ENCODE measurements at places on chromosomes 7 and 10. TPM values are rescaled to one million over a fixed set of nuclear protein-coding genes. Genes with fewer than 3 reads are reported as not detected.

CYP3A4 gene
- total RNA-seq, result not detected

LEP gene
- not detected for total RNA-seq

PRR15 gene
- not detected for total RNA-seq

EPO gene
- not detected for total RNA-seq

LRGUK gene
- total RNA-seq, result 0.07 TPM

AGBL3 gene
- total RNA-seq, result 3.4 TPM

RPEL1 gene
- total RNA-seq, result 0.10 TPM

SLC18A2 gene
- not detected for total RNA-seq

FAM107B gene
- total RNA-seq, result 138 TPM

GRCh38 chr10:101014966-101015581 is 15.5 kb downstream of the LZTS2 start:
- peaks cover 25% of the 10 kb centered on the region for H3K4me1 ChIP-seq
- no peak overlapping the region for H3K4me3 ChIP-seq
- H3K27ac ChIP-seq, result no peak overlapping the region
- H3K36me3 ChIP-seq, result no peaks in the 10 kb centered on the region
- H3K27me3 ChIP-seq, result peaks cover 35% of the 10 kb centered on the region

DNA sequence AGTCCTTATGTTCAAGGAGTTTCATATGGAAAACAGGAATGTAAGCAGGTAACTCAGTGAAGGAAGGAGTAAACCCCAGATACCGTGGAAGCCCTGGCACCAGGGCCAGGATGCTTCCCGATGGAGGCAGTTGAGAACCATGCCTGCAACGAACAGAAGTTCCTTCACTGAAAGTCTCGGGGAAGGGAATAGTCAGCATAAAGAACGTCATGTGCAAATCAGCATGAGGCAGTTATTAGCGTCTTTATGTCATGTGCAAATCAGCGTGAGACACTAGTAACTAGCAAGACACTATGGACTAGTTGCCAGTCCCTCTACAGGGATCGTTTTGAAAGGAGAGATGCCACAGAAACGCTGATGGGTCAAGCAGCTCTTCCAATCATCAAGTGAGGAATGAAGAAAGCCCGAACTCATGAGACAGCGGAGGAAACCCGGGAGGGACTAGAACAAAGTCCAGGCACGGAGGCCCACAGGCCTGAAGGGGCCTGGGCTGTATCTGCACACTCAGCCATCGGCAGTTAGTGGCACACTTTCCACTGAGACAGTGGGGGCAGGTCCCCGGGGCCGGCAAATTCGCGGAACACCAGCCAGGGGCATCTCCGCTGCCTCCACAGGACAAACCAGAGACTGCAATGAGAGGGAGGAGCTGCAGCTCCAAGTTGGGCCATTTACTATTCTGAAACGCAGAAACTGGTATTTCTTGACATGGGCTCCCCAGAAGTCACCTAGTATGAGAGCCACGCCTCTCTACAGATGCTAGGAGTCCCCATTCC is 109.6 kb downstream of the SFMBT2 start:
- no peak for DNase-seq
- no peak overlapping the region for H3K27ac ChIP-seq
- no peaks in the 10 kb centered on the region for H3K27me3 ChIP-seq
- peaks cover 24% of the 10 kb centered on the region for H3K4me1 ChIP-seq
- H3K4me3 ChIP-seq, result no peak overlapping the region

DNA sequence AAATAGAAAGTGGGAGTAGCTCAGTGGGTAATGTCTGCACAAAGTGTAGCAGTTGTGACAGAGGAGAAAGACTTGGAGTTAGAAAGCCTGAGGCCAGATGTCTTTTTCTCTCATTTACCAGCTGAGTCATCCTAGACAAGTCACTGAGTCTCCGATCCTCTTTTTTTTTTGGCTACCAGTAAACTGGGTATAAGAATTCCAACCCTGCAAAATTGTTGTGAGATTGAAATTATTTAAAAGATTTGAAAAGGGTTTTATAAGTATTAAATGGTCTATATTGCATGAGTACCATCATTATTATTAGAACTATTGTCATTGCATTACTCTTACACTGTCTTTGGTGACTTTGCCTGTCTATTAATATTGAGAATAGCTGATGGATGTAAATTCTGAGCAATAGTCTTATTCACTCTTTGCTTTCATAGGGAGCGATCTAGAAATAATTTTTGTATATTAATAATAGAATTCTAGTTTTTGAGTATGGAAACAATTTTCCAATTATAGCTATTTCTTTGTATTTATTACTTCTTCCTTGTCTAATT is 74.0 kb downstream of the ARID5B start:
- H3K4me1 ChIP-seq, result peaks cover 59% of the 10 kb centered on the region
- H3K27me3 ChIP-seq, result no peaks in the 10 kb centered on the region
- no peak for DNase-seq
- peaks cover 60% of the 10 kb centered on the region for H3K36me3 ChIP-seq
- no peak overlapping the region for H3K4me3 ChIP-seq

GRCh38 chr7:23293500-23294073 is 5.6 kb upstream of the MALSU1 start:
- H3K27ac ChIP-seq, result no peak overlapping the region
- peaks cover 3% of the 10 kb centered on the region for H3K27me3 ChIP-seq
- H3K36me3 ChIP-seq, result no peaks in the 10 kb centered on the region

DNA sequence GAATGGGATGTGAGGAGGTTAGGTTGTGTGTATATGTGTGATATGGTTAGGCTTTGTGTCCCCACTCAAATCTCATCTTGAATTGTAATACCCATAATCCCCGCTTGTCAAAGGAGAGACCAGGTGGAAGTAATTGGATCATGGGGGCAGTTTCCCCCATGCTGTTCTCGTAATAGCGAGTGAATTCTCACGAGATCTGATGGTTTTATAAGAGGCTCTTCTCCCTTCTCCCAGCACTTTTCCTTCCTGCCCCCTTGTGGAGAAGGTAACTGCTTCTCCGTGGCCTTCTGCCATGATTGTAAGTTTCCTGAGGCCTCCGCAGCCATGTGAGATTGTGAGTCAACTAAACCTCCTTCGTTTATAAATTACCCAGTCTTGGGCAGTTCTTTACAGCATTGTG is 47.3 kb downstream of the NPVF start:
- H3K4me3 ChIP-seq, result peak overlapping the region; percentile 79
- H3K27me3 ChIP-seq, result peaks cover 2% of the 10 kb centered on the region
- H3K27ac ChIP-seq, result peak overlapping the region; percentile 73
- H3K4me1 ChIP-seq, result peaks cover 17% of the 10 kb centered on the region
- DNase-seq, result no peak

DNA sequence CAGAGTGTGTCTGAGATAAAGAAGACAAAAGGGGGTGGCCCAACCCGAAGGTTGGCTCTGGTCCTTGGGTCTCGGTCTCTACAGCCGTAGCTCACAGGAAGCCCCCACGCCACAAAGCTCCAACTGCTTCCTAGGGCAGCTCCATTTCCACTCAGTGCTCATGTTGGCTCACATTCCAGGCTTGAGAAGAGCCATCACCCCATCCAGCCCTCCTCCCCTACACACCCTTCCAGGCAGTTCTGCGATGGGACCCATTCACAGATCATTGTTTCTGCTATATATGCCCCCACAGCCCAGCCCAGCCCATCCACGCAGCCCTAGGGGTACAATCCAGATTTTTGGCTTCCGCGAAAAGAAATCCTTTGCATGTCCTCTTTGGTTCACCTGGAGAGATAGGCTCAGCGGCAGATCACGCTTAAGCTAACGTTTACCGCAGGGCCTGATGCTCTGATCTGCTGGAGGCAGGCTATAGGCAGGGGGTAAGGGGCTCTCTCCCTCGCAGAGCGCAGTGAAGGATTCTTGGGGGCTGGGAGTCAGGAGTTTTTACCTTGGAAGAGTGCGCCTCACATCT is 6.2 kb upstream of the HOXA11 start:
- no peak overlapping the region for H3K4me3 ChIP-seq
- no peak overlapping the region for H3K27ac ChIP-seq
- H3K4me1 ChIP-seq, result peaks cover 38% of the 10 kb centered on the region
- no peaks in the 10 kb centered on the region for H3K36me3 ChIP-seq
- DNase-seq, result peak; percentile 6

DNA sequence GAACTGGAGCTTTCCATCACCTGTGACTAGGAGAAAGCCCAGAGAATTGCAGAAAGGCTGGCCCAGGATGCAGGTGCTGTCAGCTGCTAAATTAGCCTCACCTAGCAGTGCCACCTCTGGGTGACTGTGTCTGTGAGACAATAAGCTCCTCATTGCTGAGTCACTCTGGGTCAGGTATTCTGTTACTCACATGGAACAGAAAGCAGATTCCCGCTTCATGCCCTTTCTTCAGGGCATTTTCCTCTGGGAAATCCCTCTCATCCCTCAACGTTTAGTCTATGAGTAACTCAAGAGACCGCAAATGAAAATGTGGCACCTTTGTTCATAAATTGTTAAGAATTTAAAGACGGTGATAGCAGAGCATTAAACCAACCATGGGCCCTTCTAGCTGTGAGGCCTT is 184.0 kb downstream of the ADAM12 start:
- no peaks in the 10 kb centered on the region for H3K36me3 ChIP-seq
- DNase-seq, result no peak
- no peaks in the 10 kb centered on the region for H3K4me1 ChIP-seq
- no peaks in the 10 kb centered on the region for H3K27me3 ChIP-seq

GRCh38 chr7:127644484-127644883 is 7.5 kb upstream of the SND1 start:
- H3K4me3 ChIP-seq, result no peak overlapping the region
- no peak for DNase-seq
- no peaks in the 10 kb centered on the region for H3K36me3 ChIP-seq
- H3K27me3 ChIP-seq, result peaks cover 2% of the 10 kb centered on the region

DNA sequence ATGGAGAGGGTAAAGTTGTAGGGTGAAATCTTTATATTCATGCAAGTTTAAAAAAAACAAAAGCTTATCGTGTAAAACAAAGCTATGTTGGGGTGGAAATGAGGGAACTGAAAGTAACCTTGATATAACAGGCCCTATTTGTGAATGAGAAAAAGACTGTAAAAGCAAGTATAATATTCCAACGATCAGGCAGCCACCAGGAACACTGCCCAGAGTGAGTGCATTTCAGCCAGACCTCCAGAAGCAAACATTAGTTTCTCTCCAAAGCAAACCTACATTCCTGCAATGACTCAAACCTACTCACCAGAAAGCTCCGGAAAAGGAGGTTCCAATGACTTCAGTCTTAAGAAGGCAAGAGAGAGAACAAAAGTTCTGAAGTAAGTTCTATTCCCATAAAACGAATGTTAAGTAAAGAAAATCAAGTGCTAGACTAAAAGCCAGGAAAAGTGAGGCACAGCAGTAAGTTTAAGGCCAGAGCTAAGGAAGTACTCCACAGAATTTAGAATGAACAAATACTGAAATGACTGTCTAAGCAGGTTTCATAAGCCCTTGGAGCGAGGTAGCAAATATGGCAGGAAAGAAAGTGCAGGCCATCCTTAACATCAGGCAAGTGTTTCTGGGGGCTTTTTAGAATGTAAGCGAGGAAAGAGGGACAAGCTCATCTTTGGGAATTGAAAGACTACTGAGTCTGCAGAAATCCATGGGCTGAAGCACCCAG is 493.1 kb downstream of the XPNPEP1 start:
- no peak overlapping the region for H3K27ac ChIP-seq
- H3K36me3 ChIP-seq, result no peaks in the 10 kb centered on the region
- no peak for DNase-seq
- no peaks in the 10 kb centered on the region for H3K4me1 ChIP-seq

DNA sequence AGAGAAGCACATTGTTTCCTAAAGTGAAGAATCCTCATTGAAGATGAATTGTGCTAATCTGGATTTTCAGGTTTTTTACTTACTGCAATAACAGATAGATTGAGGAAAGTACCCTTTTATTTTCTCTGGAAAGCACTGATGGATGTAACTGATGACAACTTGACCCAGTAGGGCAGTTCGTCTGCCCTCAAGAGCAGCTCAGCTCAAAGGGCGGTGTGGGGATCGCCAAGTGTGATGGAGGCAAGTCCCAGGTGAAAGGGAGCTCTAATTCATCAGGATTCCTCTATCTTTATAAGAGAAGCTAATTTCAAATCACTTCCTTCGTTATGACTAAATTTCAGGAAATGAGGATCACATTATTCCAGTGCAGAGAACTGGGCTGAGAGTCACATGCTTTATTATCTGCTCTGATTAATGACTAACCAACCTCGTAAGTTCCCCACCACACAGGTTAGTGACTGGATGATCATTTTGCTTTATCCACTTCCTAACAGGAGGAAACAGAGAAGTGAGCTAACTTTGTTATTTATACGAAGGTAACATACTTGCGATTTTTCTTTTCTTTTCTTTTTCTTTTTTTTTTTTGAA is 98.8 kb downstream of the PFKFB3 start:
- H3K27me3 ChIP-seq, result no peaks in the 10 kb centered on the region
- no peak overlapping the region for H3K4me3 ChIP-seq
- H3K36me3 ChIP-seq, result peaks cover 14% of the 10 kb centered on the region
- peaks cover 48% of the 10 kb centered on the region for H3K4me1 ChIP-seq

DNA sequence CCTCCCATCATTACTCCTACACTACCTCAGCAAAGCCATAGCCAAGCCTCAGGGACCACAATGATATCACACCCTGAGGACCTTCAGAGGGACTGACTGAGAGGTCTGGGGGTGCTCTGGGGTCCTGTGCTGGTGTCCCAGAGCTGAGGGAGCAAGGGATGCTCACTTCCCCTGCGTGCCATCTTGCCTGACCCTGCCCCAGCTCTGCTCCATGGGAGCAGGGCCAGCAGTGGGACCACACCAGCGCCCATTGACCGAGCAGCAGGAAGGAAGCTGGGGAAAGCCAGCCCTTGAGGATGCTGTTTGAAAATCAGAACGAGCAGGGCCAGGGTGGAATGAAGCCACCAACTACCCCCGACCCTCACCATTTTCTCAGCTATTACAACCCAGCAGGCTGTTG is 103.0 kb downstream of the PARP12 start:
- H3K27me3 ChIP-seq, result no peaks in the 10 kb centered on the region
- H3K4me1 ChIP-seq, result peaks cover 4% of the 10 kb centered on the region
- H3K27ac ChIP-seq, result no peak overlapping the region

DNA sequence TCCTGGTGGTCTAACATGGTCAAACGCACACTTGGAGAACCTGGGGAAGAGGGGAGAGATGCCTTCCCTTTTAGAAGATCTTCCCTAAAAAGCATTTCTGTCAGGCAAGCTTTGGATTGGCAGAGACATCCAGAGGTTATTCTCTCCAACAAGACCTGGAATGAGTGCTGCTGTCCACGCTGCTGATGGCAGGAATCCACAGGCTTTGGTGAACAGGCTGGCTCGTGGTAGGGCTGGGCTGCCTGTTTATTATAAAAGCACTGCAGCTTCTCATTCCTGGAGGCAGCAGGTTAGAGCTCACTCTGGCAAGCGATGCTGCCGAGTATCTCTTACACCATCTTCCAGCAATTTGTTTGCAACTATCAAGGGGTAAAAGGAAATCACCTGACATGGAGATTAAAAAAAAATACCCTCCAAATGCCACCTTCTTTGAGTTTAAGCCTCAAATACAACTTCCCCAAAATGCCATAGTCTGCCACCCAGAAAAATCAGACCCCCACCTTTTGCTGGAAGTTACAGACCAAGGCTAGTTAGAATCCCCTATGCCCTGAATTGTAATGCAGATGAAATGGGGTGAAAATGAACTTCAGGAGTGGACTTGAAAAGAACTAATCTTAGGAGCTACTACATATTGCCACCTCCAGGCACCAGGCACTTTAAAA is 152.1 kb upstream of the KMT2E start:
- H3K27me3 ChIP-seq, result peaks cover 14% of the 10 kb centered on the region
- peaks cover 16% of the 10 kb centered on the region for H3K4me1 ChIP-seq
- no peaks in the 10 kb centered on the region for H3K36me3 ChIP-seq
- DNase-seq, result no peak
- H3K4me3 ChIP-seq, result no peak overlapping the region

All from activated CD4-positive, alpha-beta memory T cell treated with anti-CD3 and anti-CD28 coated beads for 36 hours (primary cell).